Caudate nucleus (tissue), 63 donors: ENCODE measurements at places on chromosomes 2 and 18.

DNA sequence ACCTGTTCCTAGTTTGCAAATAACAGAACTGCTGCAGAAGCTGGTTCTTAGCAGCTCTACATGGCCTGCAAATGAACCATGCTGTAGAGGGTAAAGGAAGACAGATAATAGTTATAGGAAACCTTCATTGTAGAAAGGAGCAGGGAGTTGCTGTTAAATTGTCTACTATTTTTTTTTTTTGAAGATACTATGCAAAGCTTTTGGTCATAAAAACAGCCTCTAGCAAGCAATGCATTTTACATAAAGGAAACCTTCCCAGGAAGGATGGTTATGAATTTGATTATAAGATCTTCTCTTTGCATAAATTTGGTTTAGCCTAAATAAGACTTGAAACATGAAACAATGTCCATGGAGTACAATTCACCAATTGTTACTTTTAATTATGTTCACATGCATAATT, 793.4 kb downstream of the SLC4A3 start:
- no peak for DNase-seq

DNA sequence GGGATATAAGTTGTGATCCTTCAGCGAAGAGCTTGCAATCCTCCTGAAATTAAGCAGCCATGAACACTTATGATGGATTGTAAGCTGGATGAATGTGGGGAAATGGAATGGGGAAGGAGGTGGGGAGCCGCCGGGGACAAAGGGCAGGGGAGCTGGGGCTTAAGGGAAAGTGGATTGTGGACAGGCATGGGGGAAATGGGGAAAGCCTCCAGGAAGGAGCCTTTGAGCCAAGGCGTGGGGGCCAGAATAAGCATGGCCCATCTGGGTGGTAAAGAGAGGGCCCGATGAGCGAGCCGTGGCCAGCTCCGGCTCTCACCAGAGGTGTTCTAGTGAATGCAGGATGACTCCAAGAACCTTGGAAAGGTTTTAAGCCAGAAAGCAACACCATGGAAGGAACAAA, 124.0 kb downstream of the SMAD7 start:
- DNase-seq, result no peak

DNA sequence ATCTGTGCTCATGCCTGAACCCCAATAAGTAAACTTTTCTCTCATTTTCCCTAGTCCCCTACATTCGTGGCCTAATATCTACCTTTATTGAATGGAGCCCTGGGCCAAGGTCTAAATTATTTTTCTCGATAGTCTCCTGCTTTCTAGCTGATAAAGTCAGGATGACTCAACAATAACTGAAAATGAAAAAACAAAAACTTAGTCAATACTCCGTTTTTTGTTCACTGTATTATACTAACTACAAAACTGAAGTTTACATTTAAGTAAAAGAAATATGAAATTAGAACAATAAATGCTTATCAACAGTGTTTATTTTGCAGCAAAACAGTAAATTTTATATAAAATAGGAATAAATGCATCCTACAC, 32.2 kb downstream of the AOX1 start:
- no peak for DNase-seq

- DNase-seq, result no peak
These were observed 636.2 kb downstream of the EPHA4 start for GRCh38 chr2:220935789-220936321.

GRCh38 chr2:166614029-166614428, 120.0 kb upstream of the SCN7A start:
- DNase-seq, result no peak

DNA sequence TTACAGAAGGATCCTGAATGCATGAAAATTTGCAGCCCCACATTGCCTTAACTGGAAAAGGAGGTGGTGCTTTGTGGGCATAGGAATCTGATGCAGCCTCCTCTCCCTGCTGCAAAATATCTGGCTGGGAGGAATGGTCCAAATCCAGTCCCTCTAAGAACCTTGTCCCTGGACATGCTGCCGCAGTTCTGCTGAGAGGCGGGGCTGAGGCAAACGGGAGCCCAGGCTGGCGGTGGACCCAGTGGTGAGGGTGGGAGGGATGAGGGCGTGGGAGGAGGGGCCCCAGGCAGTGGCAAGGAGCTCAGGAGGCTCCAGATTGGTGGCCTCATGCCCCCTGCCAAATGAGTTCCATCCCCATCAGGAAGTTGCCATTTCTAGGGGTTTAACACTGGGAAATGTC, 36.2 kb downstream of the ZAP70 start:
- DNase-seq, result no peak

DNA sequence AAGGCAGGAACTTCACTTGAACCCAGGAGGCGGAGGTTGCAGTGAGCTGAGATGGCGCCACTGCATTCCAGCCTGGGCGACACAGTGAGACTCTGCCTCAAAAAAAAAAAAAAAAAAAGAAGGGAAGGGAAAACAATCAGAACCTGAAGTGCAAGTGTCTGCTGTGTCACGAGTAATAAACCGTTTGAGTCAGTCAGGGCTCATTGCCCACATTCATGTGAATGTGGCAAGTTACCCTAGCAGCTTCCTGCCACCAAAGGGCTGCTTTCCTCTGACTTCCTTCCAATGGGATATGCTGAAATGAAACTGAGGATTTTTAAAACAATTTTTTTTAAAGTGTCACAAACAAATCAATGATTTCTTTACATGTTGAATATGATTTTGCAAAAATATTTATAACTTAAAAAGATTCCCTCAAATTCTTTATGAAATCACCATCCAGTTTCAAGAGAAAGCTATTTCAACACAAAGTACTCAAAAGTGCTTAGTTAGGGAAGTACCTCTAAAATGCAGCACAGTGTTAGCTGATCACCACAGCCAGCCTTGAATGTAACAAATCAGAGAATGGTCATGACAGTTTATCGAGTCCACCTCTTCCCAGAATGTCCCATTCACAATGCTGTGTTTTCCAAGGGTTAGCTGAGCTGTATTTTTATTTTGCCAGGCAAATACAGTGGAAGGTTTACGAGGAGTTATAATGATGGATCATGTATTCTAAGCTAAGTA, 36.4 kb downstream of the WDSUB1 start:
- DNase-seq, result no peak
